ENCODE measurements at places on chromosomes 16 and 17.

DNA sequence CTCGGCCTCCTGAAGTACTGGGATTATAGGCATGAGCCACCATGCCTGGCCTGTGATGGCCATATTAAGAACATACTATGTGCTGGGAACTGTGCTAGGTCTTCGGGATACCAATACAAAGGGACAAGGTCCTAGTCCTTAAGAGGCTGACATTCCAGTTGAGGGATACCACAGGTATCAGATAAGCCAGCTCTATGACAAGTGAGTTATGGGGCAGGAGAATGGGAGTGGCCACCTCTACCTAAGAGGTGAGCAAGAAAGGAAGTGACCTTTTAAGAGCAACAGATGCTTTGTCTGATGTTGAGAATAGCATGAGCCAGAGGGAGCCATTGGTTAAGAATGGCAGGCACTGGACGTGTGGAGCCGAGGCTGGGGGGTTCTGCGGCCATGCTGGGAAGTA is 27.0 kb downstream of the ADORA2B start:
- no peak for DNase-seq

GRCh38 chr16:53093162-53093744 is 38.5 kb downstream of the CHD9 start:
- no peak for DNase-seq

- no peak for DNase-seq
Measured at GRCh38 chr17:40509626-40510327, 8.4 kb upstream of the TNS4 start.

DNA sequence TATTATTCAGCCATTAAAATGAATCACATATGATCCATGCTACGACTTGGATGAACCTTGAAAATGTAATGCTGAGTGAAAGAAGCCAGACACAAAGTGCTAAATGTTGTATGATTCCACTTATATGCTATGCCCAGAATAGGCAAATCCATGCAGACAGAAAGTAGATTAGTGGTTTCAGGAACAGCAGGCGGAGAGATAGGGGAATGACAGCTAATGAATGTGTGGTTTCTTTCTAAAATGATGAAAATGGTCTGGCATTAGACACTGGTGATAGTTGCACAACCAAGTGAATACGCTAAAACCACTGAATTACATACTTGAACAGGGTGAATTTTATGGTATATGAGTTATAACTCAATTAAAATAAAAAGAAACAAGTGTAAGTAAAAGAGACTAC is 121.8 kb upstream of the NOG start:
- DNase-seq: no peak

DNA sequence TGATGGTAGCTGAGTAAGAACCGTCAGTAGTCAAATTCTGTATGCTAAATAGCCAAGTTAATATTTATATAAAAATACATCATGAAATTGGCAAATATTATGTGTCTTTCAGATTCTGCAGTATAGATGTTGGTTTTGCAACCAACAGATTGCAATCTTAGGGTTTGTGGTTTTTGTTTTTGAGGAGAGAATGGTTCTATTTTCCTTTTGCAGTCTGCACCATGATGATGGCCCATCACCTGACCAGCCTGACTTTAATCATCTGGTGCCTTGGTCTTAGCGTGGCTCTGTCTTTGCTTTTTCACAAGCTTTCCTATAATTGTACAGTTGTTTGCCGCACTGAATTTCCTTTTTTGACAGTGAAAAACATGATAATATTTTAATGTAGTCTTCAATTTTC is 50.7 kb downstream of the NUP93 start:
- DNase-seq: no peak

Data from type B pancreatic cell (in vitro differentiated cells).